ENCODE measurements at places on chromosomes 2 and 18.
A peak's percentile ranks its signal among the peaks of the same experiment; 100 is the strongest.

DNA sequence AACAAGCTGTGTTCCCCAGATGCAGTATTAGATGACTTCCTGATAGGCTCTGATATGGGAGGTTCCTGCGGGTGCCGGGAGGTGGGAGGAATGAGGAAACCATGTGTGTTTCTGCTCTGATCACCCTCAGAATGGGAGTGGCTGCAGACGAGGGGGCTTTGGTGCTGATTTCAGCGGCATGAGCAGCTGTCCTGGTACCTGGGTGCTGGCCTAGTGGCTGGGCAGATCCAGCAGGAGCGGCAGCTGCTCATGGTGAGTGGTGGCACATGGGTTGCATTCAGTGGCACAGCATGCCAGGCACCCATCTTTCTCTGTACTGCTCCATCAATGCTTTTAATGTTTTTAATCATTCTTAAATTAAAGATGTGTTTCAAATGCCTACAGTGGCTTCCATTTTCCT is 177.2 kb upstream of the NETO1 start:
- no peak for DNase-seq

- DNase-seq = no peak
Measured at GRCh38 chr2:112995346-112995920, 9.8 kb upstream of the IL36A start.

- no peak for DNase-seq
Measured at GRCh38 chr2:62313449-62314227, 117.7 kb downstream of the B3GNT2 start.

GRCh38 chr2:228131833-228132232 is 49.7 kb downstream of the SPHKAP start:
- peak; percentile 59 for DNase-seq

DNA sequence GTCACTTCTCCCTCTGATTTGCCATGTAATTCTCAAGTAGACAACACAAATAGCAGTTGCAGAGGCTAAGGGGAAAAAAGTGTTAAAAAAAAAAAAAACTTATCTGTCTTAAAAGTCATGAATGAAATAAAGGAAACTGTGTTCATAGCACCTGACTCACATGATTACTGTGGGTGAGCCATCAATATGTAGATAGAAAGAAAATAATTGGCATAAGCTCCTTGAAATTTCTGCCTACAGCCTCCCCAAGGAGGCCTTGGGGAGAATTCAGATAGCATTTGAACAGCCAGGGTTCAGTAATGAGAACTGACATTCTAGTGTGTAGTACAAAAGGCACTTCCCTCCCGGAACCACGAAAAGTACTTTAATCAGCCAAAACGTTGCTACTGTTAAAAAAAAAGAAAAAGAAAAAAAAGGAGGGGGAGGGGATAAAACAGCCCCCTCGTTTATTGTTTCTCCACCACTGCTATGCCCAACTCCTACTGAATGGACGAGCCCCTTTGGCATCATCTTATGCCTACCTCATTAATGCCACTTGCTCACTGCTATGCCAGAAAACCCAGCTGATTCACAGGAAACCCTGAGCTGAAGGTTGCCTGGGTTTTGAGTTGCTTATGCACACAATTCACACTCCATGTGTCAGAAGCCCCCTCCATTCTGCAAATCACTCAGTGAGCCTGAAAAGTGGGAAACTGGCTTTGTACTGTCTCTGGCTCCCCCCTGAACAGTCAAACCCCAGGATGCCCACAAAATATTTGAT is 65.5 kb upstream of the KLF7 start:
- peak; percentile 56 for DNase-seq

DNA sequence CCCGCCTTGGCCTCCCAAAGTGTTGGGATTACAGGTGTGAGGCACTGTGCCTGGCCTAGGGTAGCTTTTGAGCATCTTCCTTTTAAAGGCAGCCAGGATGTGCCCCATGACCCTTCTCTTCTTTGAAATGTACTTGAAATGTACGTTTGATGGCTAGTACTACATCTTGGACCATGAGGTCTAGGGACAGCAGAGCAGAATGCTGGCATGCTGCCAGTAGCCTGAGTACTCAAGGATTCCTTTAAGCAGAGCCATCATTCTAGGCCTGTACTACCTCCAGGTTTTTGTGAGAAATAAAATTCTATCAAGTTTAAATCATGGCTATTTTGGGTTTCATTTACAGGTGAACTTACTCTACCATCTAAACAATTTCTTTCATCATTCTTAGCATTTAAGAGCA is 2.9 kb upstream of the EML6 start:
- no peak for DNase-seq

DNA sequence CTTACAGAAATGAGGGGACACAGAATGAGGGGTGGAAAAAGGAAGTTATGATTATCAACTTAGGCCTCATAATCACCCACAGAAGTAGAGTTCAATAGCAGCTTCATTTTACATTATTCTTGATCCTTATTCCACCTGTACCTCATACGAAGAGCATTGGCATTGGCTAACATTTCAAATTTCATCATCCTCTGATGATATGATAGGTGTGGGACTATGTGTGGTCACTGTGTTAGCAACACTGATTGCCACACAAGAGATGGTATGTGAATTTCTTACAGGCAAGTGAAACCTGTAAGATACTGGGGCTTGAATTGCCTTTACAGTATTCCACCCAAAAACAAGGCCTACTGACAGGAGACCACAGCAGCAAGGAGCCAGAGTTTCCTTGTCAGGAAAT is 14.0 kb upstream of the HAT1 start:
- DNase-seq = no peak

GRCh38 chr2:152651834-152652233 is 65.4 kb downstream of the PRPF40A start:
- DNase-seq = no peak
